ENCODE measurements at places on chromosomes 2 and 18.
A peak's percentile ranks its signal among the peaks of the same experiment; 100 is the strongest.

DNA sequence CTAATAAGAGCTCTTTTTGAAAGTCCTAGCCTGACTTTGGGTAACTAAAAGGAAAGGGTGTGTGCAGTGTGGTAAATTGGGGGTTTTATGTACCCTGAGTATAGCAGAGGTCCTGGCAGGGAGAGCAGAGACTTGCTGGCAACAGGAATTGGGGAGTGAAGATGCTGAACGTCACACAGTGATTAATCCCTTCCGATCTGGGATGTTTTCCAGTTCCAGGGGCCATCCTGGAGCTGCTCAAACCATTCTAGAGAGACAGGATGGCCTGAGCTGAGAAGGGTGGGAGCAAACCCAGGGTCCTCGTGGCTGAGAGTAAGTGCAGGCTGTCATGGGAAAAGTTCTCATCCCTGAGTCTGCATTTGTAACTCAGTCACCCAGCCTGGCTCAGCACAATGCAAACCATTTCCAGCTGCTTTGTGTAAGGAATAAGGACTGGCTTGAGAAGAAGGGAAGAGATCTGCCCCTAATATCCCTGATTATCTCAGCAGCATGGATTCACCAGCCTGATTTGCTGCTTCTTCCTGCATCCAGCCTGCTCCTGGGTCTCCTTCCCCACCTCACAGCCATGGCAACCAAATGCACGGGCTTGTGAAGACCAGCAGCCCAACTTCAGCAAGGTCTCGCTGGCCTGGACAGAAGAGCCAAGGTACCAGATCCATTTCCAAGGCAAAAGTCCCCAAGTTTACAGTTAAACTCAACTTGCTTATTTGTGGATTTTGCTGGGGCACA, 47.1 kb upstream of the CELF4 start:
- DNase-seq: no peak

DNA sequence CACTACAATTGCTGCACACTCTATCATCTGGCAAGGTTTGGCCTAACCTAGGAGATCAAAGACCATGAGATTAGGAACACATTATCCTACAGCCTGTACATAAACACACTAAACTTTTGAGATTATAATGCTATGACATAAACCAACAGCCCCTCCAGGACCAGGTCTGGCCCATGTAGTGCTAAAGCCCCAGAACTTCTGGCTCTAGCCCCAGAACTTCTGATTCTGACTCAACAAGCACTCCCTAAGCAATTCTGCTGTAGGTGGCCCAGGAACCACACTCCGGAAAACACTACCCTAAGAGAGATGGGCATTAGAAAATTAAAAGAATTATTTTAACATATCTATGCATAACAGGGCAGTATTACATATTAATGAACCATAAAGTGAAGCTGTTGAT, 369.5 kb upstream of the LYPD1 start:
- DNase-seq: no peak

DNA sequence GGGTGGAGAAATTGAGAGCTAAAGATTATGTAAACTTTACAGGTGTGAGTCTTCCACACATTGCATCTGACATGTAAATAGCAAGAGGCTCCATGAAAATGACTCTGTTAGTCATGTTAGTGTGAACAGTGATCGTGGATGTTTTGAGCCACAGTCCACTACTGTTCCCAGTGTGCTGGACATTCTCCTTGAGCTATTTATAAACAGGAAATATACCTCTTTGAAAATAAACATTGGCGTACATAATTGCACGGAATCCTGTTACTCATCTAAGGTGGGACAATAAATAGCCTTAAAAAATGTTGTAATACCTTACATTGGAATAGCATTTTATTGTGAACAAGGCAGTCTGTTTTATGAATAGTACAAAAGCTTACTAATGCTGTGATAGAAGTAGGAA, 37.0 kb downstream of the LIMS1 start:
- no peak for DNase-seq

DNA sequence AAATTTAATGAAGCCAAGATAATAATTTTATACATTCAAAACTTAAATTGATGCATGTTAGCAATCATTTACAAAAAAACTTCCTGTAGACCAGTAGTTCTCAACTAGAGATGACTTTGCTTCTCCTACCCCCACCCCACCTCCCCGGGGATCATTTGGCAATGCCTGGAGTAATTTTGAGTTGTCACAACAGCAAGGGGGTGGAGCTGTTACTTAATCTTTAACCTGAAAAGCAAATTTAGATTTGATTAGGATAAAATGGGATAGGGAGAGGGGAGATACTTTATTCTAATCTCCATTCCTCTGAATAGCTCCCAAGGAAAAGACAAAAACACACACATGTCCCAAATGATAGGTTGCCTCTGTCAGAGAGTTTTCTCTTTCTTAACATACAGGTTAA, 4.2 kb downstream of the SLC40A1 start:
- DNase-seq: peak; percentile 40

- no peak for DNase-seq
Observed at GRCh38 chr2:233025706-233026105, 6.8 kb upstream of the NEU2 start.

- DNase-seq: no peak
Observed at GRCh38 chr2:30287857-30288513, 56.7 kb downstream of the LBH start.

- DNase-seq: no peak
Observed at GRCh38 chr2:16055848-16056580, 115.7 kb downstream of the MYCN start.

GRCh38 chr2:148978706-148979105, 59.8 kb upstream of the LYPD6B start:
- no peak for DNase-seq

DNA sequence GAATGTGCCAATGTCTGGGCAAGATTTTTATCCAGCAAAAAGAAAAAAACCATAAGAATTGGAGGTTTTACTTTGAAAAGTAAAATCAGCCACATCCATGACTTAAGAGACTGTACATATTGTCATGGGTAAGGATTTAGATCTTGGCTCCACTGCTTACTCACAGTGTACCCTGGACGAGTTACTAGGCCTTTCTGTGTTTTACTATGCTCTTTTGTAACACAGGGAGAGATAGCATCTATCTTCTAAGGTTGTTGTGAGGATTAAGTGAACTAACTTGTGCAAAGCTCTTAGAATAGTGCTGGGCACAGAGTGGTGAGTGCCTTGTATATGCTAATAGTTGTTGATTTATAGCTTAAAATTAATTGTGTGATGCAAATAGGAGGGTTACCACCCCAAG, 255.9 kb downstream of the NEDD4L start:
- DNase-seq: no peak

GRCh38 chr2:24840164-24840869, 47.1 kb downstream of the CENPO start:
- peak; percentile 8 for DNase-seq

DNA sequence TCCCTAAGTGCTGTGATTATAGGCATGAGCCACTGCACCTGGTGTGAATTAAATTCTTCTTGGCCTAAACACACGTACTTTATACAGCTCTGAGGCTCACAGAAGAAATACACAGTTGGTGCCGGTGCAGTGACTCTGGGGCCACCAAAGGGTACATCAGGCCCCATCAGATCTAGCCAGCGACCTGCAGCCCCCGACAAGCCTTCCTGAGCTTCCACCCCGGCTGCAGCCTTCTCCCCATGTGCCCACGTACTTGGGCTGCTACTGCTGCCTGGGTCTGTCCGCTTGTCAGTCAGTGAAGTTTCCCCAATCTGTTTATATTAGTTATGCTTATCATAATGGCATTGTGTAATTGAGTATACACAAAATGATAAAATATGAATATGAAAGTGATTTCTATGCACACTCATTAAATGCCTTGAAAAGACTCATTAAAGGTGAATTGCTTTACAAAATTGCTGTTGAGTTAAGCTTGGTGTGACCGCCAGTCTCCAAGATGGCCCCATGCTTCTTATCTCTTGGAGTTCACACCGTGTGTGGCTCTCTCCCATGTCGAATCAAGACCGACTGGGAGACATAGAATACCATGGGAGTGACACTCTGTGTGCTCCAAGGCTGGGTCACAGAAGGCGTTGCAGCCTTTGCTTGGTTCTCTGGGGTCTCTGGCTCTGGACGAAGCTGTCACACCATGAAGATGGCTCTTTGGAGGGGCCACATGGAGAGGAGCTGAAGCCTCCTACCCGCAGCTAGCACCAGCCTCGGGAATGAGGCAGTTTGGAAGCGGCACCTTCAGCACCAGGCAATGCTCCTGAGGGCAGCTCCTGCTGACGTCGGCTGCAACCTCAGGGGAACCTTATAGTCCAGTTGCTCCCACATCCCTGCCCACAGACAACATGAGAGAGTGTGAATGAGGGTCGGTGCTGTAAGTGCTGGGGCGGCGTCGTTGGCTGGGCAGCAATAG, 29.2 kb upstream of the HPCAL1 start:
- DNase-seq: no peak

GRCh38 chr18:33803636-33804035, 225.6 kb downstream of the ASXL3 start:
- DNase-seq: no peak

DNA sequence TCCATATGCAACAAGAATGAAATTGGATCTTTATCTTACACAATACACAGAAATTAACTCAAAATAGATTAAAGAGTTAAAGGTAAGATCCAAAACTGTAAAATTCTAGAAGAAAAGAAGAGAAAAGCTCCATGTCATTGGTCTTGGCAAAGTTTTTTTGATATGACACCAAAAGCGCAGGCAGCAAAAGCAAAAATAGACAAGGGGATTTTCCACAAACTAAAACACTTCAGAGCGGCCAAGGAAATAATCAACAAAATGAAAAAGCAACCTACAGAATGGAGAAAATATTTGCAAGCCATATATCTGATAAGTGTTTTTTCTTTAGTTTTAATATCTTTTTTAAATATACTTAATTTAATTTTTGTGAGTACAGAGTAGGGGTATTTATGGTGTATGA, 112.8 kb upstream of the CAB39 start:
- DNase-seq: no peak

DNA sequence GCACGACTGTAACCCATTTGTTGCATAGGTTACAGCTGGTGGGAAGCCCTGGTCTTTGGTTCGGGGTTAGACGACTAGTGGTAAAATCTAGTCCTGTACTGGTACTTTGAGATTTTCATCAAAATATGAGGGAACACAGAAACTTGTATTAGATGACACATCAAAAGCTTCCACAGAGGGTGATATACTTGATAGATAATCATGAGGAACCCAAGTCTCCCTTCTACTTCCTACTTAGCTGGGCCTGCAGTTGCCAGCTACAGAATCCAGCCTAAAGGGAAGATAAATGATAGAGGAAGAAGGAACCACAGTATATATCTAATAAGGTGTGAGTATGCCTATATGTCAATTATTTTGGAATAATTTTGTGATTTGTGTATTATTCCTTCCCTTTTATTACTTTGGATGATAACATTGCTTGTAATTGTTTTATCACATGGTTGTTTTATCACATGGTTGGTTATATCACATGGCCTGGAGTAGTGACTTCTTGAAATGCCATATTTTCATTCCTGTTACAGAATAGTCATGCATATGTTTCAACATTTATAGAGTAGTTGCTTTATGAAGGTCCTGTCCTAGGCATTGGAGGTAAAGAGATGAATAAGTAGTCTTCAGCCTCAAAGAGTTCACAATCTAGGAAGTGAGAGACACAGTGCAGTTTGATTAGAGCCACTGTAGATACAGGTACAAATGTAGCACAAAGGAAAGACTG, 2.9 kb downstream of the AGPS start:
- no peak for DNase-seq

- no peak for DNase-seq
Observed at GRCh38 chr2:106153781-106154180, 40.3 kb downstream of the UXS1 start.

DNA sequence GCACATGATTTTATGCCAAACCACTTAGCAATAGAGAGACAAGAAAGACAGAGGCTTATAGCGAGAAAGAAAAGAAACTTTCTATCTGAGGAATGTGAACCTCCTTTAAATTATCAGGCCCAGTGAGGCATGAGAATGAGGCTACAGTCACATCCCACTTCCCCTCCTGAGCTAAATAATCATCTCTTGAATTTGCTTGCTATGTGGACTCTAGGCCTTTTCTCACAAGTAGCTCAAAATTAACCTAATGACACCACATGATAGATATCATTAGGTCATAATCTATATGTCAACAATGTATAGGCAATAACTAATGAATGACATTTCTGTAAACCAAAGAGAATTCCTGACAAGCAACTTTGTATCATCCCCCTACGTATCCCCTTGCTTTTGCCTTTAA, 301.5 kb upstream of the MGAT5 start:
- no peak for DNase-seq

Measured in left ventricle myocardium inferior (tissue), 1 donor.